ENCODE measurements at places on chromosomes 4 and X.

GRCh38 chr4:102263024-102263787 lies 82.1 kb downstream of the SLC39A8 start:
- peak; percentile 31 for DNase-seq

GRCh38 chr4:2411786-2412510 lies 6.5 kb downstream of the ZFYVE28 start:
- no peak for DNase-seq

GRCh38 chr4:34181311-34181841 lies 2062.9 kb downstream of the ARAP2 start:
- DNase-seq: peak; percentile 4

DNA sequence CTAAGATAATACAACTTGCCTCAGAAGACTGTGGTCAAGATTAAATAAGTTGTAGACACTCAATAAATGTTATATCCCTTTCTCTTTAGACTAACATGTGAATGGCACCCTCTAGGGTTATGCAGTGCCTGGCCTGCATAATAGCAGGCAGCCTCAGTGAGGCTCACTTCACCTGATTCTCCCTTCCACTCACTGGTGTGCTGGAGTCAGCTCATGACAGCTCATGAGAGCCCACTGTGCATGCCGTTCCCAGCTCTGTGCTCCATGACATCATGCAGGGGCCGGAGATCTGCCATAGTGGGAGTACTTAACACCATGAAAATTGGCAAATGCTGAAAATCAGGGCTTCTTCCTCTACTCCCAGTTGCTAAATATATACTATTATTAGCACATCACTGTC lies 64.5 kb downstream of the TEC start:
- no peak for DNase-seq

GRCh38 chr4:7559741-7560395 lies 125.1 kb upstream of the PSAPL1 start:
- DNase-seq: no peak

GRCh38 chr4:157700898-157701694 lies 471.7 kb downstream of the GASK1B start:
- DNase-seq: peak; percentile 95

DNA sequence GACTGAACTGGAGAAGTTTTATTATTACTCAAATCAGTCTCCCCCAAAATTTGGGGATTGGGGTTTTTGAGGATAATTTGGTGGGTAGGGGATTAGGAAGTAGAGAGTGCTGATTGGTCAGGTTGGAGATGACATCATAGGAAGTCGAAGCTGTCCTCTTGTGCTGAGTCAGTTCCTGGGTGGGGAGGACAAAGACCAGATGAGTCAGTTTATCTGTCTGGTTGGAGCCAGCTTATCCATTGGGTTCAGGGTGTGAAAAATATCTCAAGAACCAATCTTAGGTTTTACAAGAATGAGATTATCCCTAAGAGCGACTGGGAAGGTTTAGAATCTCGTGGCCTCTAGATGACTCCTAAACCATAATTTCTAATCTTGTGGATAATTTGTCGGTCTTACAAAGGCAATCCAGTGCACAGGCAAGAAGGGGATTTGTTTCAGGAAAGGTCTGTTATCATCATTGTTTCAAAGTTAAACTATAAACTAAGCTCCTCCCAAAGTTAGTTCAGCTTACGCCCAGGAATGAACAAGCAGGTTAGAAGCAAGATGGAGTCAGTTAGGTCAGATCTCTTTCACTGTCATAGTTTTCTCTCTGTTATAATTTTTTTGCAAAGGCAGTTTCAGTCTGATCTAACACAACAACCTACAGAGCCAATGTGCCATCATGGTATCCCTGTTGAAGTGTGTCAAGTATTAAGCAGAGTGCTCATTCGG lies 274.5 kb downstream of the SLC7A11 start:
- peak; percentile 90 for DNase-seq

GRCh38 chrX:111337067-111337637 lies 66.9 kb upstream of the CAPN6 start:
- DNase-seq: no peak

DNA sequence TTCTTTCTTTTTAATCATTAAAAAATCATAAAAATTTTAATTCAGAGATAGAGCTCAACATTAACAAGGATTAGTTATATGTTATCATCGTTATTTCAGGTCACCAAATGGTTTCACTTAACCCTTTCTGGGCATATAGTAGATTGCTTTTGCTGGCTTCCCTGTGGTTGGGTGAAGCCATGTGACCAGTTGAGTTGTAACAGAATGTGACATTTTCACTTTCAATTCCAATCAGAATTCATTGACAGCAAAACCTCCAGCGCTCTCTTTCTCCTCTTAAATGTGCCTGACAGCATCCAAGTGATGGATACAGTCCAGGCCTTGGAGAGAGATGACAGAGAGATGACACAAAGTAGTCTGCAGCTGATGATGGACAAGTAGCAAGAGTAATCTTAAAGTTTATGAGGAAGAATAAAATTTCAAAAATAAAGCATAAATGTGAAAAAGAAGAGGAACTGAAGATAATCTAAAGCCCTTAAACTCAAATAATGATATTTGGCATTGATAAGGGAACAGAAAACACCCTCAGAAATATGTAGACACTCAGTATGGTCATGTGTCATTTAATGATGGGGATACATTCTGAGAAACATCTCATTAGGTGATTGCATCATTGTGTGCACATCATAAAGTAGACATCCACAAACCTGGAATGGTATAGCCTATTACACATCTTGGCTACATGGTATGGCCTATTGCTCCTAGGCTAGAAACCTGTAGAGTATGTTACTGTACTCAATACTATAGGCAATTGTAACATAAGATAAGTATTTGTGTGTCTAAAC lies 92.3 kb upstream of the QRFPR start:
- DNase-seq: peak; percentile 64

DNA sequence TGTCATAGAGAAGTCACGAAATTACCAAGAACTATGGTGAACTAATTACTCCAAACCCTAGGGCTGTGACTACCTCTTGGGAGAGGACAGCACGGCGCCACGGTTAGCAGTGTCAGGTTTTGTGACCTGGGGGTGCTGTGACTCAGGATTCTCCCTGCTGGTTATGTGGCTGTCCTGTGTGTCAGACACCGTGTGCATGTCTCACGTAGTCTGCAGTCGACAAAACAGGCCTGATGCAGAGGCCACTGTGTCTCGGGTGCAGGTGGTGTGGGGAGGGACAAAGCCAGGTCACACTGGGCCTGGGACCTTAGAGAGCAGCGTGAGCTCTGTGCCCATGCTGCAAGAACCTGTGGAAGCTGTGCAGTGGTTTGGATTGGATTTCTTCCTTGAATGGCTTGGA lies 34.1 kb downstream of the TNIP2 start:
- DNase-seq: no peak

DNA sequence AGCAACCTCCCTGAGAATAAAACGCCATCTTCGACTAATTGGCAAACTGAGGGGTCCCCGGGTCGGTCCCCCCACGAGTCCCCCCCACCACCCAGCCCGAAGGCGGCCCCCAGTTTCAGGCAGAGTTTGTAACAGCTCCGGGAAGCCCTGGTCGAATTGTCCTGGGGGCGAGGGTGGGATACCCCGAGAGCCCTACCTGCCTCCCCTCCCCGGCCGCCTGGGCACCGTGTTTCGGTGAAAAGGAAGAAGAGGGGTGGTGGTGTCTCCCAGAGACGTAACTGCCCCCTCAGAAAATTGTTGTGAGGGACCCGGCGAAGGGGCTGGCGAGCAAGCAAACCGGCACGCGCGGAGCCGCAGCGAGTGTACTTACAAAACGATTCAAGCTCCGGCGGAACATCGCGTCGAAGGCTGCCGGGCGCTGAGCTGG lies 1.2 kb downstream of the ATP11C start:
- no peak for DNase-seq

- no peak for DNase-seq
Observed at GRCh38 chr4:7007944-7008343, 35.2 kb upstream of the TADA2B start.

- no peak for DNase-seq
Observed at GRCh38 chr4:37441231-37442061, 196.9 kb downstream of the NWD2 start.

- no peak for DNase-seq
Observed at GRCh38 chr4:128373628-128374027, 86.0 kb upstream of the PGRMC2 start.

DNA sequence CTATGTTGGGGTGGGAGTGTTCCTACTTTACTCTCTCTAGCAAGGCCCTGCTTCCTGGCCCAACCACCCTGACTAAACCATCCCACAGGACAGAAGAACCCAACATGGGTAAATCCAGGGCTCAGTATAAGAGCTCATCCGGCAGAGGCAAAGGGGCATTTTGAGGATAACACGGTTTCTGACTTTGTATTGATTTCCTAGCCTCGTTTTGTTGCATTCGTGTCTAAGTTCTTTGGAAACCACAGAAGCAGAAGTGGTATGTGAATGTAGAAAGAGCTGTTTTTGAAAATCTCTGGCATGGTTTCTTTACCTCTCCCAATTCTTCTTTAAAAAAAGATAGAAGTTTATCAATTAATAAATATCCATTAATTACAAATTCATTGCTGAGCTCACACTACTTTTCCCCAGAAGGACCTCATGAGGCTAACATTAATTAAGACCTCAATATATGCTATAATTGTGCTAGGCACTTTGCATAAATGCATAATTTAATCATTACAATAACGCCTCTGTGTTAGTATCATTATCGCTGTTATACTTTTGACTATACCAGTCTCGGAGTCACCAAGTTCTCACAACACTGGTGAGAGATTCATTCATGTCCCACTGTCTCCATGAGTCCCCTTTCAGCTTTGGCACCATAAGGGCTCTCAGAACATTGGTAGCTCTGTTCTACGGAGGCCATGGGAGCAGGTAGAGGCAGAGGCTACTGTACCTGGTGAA lies 5.8 kb upstream of the CLNK start:
- DNase-seq: peak; percentile 13

DNA sequence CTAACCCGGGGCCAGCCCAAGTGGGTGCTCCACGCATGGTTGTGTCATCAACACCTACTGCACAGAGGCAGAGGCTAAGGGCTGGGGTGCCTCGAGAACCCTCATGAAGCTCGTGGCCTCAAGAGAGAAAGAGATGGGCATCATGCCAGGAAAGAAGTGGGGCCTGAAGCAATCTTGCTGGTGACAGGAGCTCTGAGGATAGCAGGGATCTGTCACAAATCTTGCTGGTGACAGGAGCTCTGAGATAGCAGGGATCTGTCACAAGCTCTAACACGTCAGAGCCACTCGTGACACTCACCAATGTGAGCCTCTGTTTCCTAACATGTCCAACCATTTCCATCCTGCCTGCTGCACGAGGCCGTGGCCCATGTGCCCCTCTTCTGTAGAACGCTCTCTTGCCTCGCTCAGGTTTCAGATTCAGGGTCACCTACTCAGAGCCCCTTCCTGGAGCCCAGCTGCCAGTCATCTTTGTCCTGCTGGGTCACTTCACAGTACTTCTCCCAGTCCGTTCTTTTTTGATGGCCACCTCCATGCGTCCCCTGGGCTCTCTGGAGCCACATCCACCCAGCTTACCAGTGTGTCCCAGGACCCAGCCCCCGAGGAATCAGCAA lies 21.1 kb downstream of the PNMA6E start:
- DNase-seq: peak; percentile 33

Measured in OCI-M1 (cell line).